ENCODE measurements at places on chromosomes 6 and 20.

DNA sequence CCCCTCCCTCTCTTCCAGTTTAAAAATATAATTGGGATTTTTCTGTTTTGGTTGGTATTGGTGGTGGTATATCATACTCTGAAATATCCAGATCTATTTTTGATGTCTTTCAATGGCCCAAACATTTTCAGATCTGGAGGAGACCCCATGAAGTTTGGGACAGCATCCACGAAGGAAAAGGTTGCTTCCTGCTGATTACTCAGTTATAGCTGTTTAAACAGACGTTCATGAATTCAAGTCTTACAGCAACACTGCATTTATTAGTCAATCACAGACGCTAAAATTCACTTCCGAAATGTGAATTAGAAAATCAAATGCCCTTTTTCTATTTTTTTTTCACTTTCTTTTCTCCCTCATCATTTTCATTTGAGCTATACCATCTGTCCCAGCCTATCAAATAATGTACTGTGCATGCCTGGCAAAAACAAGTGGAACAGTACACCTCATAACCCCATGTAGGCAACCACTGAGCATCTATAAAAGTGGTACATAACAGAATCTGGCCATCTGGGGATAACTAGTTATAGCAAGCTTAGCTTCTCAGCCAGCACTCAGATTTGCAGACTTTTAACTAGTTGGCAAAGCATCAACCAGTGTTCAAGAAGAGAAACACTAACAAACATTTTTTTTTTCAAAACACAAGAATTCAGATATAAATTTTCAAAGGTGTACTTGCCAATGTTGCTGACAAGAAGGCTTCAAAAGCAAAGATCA lies 124.5 kb downstream of the HIVEP2 start:
- DNase-seq = no peak

GRCh38 chr20:61886721-61887595 lies 178.7 kb downstream of the TAF4 start:
- no peak for DNase-seq

GRCh38 chr6:70884074-70884983 lies 72.5 kb downstream of the B3GAT2 start:
- peak; percentile 4 for DNase-seq

GRCh38 chr6:19665613-19665909 lies 171.6 kb upstream of the ID4 start:
- no peak for DNase-seq

- no peak for DNase-seq
These were observed 475.5 kb downstream of the QKI start for GRCh38 chr6:163889904-163890514.

Measured in activated CD8-positive, alpha-beta memory T cell treated with anti-CD3 and anti-CD28 coated beads for 1 hour (primary cell).